ENCODE measurements at places on chromosomes 5 and 9. TPM values are rescaled to one million over a fixed set of nuclear protein-coding genes. Genes with fewer than 3 reads are reported as not detected.

The MSX2 gene
- 0.21 TPM for total RNA-seq

The PAEP gene
- total RNA-seq: not detected

The ANKRD34B gene
- total RNA-seq: not detected

The DDX31 gene
- total RNA-seq: 8.4 TPM

The ATP6V0E1 gene
- 101 TPM for total RNA-seq

The PPP3R2 gene
- not detected for total RNA-seq

The FAM221B gene
- total RNA-seq: not detected

The NUTM2G gene
- not detected for total RNA-seq

The ARID3C gene
- total RNA-seq: not detected

The NPDC1 gene
- 39.0 TPM for total RNA-seq

The ZNF608 gene
- 7.6 TPM for total RNA-seq

The IFNA13 gene
- total RNA-seq: not detected

The PCBD2 gene
- total RNA-seq: 6.1 TPM

The GPR107 gene
- 12.3 TPM for total RNA-seq

The BARHL1 gene
- total RNA-seq: not detected

The GPX8 gene
- total RNA-seq: 26.2 TPM

The PCDHB10 gene
- 0.21 TPM for total RNA-seq

The C9 gene
- not detected for total RNA-seq

The BHMT2 gene
- not detected for total RNA-seq

The THBS4 gene
- total RNA-seq: 0.42 TPM
